ENCODE measurements at places on chromosomes 4 and X. TPM values are rescaled to one million over a fixed set of nuclear protein-coding genes. Genes with fewer than 3 reads are reported as not detected.

Gene UGT2B17
- total RNA-seq, result 403 TPM

GRCh38 chr4:175087145-175087544 is 169.0 kb downstream of the ADAM29 start:
- no peak overlapping the region for H3K27ac ChIP-seq
- no peak overlapping the region for H3K4me3 ChIP-seq
- no peaks in the 10 kb centered on the region for H3K4me1 ChIP-seq
- DNase-seq, result no peak
- H3K27me3 ChIP-seq, result no peaks in the 10 kb centered on the region

- no peaks in the 10 kb centered on the region for H3K36me3 ChIP-seq
- no peak overlapping the region for H3K27ac ChIP-seq
- no peaks in the 10 kb centered on the region for H3K27me3 ChIP-seq
- H3K4me1 ChIP-seq, result no peaks in the 10 kb centered on the region
- no peak overlapping the region for H3K4me3 ChIP-seq
- no peak for DNase-seq
Observed at GRCh38 chr4:181976764-181977163, 266.4 kb upstream of the TENM3 start.

GRCh38 chr4:153790962-153791551 is 2.2 kb upstream of the SFRP2 start:
- no peak for DNase-seq
- H3K36me3 ChIP-seq, result no peaks in the 10 kb centered on the region
- H3K27me3 ChIP-seq, result no peaks in the 10 kb centered on the region

Data from Peyer's patch (tissue), 4 donors.